ENCODE measurements at places on chromosomes 4 and X.

- no peak for DNase-seq
Measured at GRCh38 chr4:28675582-28675981, 1814.9 kb downstream of the STIM2 start.

- DNase-seq: peak; percentile 46
Measured at GRCh38 chr4:102734591-102735385, 26.0 kb downstream of the MANBA start.

GRCh38 chrX:78548012-78548411 is 111.1 kb downstream of the RTL3 start:
- DNase-seq: no peak

GRCh38 chr4:1239141-1239949 is 9.6 kb downstream of the CTBP1 start:
- no peak for DNase-seq

DNA sequence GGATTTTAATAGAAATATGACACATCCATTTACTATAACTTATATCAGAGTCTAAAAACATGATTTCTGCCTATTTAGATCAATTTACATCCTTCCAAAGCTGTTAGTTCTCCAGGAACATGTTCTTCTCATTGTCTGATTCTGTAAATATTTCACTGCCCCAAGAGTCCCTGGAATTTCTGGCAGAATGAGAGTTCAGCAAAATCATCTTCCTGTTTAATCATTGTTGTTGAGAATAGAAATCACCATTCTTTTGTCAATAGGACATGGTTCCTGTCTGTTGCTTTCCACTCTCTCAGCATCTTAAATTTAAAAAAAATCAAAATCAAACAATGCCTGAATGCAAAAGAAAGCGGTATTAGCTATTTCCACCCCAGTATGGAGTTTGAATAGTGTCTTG is 172.8 kb upstream of the FRMPD4 start:
- DNase-seq: no peak

DNA sequence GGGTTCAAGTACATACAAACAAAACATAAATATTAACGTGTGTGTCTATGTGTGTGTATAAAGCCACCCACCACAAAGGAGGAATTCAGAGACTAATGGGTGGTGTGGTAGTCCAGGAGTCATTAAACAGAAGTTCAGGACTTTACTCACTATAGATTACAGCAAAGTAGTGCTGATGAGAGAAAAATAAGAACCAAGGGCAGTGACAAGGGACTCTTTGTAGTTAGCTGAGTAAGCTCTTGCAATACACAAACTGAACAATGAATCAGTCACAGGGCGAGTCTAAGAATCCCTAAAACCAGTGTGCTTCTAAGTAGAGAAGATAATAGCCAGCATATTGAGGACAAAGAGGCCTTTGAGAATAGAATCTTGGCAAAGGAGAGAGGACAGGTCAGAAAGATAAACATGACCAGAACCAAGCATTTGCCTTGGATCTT is 232.4 kb downstream of the PPP3CA start:
- DNase-seq: no peak

DNA sequence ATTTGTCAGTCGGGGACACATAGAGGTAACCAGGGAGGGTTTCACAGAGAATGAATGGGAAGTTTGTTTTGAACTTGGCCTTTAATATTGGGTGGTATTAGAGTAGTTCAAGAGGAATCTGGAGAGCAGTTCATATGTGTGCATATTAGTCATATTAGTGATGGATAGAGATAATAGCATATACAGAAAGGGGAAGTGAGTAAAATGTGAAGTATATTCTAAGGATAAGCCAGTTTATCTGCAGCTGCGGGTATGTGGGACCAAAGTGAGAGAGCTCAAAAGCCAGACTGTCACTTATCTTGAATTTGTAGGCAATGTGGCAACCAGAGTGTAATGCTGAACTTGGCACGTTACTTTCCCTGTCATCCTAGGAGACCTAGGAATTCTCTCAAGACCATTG is 169.9 kb downstream of the AFF2 start:
- DNase-seq: no peak

DNA sequence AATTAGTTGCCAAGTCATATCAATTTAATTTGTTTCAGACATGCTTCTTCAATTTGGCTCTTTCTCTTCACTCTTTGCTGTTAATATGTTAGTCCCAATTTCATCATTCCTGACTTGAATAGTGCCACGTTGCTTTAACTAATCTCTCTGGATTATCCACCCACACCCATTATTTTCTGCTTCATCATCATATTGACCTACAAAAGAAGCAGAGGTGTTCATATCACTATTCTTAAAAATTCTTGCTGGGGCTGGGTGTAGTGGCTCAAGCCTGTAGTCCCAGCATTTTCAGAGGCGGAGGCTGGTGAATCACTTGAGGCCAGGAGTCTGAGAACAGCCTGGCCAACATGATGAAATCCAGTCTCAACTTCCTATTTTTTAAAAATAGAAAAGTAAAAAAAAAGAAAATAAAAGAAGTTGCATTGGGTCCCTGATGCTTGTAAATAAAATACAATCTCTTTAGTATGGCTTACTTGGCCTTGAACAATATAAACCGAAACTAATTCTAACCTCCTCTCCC is 65.7 kb upstream of the KCNIP4 start:
- DNase-seq: no peak

- DNase-seq: no peak
Measured at GRCh38 chr4:165433529-165433928, 54.7 kb downstream of the CPE start.

DNA sequence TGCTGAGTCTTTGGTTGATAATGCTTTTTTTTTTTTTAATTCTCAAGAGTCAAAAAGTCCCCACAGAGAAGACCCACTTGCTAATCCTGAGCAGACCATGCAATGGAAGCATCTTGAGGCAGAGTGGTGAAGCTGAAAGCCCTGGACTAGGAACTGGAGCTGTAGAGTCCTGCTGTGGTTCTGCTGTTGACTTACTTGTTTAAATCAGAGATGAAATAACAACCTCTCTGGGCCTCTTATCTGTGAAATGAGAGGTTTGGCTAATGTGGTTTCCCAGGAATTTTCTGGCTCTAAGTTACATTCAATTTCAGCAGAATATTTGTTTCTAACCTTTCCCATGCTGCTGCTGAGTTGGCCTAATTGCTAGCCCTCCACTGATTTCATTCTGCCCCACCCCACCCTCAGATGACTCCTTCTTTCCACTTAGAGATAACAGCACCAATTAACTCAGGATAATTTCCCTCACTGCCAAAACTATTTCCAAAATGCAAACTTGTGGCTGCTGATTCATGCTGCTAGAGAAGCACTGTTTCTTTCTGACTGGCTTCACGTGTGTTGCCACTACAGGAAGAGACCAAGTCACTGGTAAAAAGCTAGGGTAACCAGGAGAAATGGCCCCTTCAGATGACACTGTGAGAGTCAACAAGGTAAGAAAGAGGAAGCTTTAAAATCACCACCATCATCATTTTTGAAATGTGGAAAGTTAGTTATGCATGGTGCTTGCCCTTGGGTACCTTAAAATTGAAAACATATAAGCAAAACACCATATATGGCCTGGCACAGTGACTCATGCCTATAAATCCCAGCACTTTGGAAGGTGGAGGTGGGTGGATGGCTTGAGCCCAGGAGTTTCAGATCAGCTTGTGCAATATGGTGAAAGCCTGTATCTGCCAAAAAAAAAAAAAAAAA is 326.4 kb downstream of the DCHS2 start:
- DNase-seq: peak; percentile 75

- no peak for DNase-seq
Measured at GRCh38 chr4:174912919-174913543, 5.1 kb upstream of the ADAM29 start.

GRCh38 chr4:81257021-81257420 is 42.0 kb upstream of the PRKG2 start:
- no peak for DNase-seq

DNA sequence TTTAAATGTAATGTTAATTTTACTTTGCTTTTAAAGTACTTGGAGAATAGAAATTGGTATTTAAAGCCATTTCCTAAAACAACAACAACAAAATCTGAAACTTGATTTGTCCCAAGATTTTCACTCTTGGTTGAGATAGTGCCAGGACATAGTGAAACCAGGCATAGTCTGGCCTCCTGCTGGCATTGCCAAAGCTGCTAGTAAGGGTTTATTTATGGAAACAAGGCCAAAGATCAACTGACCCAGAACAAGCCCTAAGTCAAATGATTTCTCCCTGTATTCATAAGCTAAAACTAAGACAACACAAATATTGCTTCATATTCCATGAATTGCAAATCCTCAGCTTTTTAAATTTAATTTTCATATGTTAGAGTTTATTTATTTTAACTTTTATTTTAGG is 227.5 kb upstream of the FGF13 start:
- no peak for DNase-seq

DNA sequence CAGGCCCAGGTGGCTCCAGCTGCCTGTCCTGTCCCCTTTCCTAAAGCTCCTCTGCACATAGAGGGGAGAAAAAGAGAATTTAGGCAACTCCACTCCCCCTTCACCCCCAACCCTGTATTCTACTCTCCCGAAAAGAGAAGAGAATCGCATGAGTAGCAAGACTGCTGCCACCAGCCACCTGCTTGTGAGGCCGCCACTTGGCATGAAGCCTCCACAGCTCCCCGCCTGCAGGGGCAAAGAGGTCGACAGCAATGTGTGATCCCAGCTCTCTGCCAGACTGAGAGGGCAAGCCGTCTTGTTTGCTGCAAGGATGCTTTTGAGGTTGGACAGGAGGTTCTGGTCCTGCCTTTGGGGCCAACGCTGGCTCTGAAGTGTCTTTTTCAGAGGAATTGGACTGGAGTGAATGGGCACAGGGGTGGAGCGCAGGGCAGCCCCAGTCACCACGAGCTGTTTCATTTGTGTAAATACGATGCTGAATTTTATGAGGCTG is 77.1 kb downstream of the STARD8 start:
- no peak for DNase-seq

DNA sequence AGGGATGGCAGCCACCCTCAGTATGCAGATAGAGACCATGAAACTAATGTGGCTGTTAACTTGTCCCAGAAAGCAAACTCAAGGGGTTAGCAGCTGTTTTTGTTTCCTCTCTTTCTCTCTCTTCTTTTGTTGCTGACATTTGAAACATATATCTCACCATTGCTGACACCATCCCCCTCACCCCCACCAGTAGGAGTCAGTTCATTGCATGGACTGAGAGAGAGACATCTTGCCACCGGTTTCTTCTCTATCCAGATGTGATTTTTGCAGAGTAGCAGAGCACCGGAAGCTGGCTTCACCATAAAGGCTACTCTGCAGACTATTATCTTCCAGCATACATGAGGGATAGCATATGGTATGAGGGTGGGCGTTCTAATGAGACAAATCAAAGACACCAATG is 177.1 kb upstream of the FRG1 start:
- DNase-seq: no peak

GRCh38 chrX:40082447-40083119 is 15.2 kb downstream of the BCOR start:
- DNase-seq: no peak

- DNase-seq: peak; percentile 89
Measured at GRCh38 chr4:82739287-82740190, 59.1 kb downstream of the SCD5 start.

DNA sequence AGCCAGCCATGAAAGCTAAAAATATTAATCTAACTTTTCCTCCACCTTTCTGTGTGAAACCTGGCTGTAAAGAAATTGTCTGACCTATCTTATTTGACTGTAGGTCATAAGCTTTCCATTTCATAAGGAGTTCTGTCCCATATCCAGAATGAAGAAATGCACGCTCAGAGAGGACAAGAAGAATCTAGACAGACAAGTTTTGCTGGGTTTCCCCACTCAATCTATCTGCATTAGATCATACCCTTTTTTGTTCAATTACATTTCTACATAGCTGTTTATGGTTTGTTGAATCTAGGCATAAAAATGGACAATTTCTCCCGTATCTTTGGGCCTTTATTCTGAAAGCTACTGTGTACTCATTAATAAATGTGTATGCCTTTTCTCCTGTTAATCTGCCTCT is 1495.1 kb downstream of the C4orf33 start:
- no peak for DNase-seq

- DNase-seq: no peak
Measured at GRCh38 chrX:154334496-154334895, 38.9 kb downstream of the TKTL1 start.

DNA sequence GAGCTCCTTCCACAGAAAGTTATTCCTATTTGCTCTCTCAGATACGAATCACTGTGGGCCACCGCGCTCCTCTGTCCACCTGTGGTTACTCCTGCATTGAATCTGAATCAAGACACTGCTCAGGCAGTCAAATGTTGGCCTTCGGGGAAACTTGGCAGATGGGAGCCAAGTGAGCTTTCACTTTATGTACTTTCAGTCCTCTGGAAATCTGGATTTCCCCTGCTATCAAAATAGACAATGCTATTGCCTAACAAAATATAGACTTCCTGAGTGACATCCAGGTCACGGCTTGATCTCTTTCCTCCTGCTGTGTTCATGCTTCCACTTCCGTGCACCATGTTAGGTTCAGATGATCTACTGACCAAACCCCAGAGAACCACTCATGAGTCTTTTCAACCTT is 43.8 kb downstream of the FHL1 start:
- no peak for DNase-seq

DNA sequence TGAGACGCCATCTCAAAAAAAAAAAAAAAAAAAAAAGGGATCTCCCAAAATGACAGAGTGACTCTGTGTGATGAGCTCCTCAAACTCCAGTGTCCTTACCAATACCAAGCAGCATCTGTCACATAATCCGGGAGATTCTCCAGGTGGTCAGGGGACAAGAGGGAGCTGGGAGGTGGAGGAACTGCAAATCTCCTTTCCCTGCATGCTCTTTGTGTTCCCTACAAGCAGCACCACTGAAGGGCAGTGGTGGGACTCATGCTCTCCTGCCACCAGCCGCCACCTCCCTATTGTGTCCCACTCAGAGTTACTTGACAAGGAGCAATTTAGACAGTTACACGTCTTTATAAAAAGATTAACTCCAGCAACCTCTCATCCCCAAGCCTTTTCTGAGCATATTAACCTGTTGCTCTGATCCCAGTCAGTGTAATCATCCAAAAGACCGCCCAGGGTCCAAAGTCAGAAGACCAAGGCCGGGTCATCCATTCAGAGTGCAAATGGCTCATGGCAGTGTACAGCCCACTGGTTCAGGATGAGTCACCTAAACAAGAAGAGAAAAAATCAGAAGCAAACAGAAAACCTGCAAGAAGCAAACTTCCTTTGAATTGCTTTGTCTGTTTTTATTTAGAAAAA is 23.6 kb downstream of the MGST2 start:
- no peak for DNase-seq

DNA sequence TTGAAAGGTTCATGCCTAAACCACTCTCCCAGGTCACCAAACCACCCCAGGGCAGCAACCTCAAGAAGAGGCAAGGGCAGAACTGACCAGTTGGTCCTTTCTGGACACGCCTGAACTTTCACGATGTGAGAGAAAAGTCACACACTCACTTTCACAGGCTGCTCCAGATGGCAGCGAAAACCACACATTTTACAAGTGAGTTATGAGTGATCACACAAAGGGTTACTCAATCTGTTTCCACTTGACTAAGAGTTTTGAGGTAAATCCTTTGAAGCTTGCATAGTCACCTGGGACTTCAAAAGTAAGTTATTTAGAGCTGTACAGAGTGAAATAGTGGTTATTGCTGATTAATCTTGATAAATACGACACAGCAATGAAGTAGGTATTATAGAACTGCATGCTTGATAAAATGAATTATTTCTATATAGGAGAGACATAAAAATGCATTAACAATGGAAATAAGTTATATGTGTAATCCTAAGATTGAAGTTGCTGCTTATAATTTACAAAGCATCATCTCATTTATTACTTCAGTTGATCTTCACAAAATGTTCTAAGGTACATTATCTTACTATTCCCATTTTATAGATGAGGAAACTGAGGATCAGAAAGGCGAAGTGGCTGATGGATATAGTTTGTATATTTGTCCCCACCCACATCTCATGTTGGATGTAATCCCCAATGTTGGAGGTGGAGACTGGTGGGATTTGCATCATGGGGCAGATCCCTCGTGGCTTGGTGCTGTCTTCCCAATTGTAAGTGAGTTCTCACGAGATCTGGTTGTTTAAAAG is 103.0 kb upstream of the KLF3 start:
- peak; percentile 84 for DNase-seq
